RWPE2 (cell line): ENCODE measurements at places on chromosomes 12 and 14.

DNA sequence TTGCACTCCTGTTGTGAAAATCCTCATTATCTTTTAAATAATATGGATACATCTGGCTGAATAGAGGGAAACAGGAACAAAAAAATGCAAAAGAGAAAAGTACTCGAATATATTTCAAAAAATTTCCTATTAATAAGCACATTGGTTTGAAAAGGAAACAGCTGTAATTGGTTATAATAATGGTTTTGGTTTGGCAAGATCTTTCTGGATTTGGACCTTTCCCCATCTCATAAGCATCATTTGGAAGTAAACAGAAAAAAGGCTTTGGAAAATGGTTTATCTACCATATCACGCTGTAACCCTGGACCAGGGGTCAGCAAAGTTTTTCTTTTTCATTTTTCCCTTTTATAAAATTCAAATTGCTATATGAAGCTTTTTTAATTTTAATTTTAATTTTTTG lies 2.8 kb upstream of the NINJ2 start:
- no peaks in the 10 kb centered on the region for H3K36me3 ChIP-seq
- no peak overlapping the region for H3K27ac ChIP-seq
- DNase-seq: no peak
- H3K4me1 ChIP-seq: peaks cover 11% of the 10 kb centered on the region
- H3K4me3 ChIP-seq: no peak overlapping the region

DNA sequence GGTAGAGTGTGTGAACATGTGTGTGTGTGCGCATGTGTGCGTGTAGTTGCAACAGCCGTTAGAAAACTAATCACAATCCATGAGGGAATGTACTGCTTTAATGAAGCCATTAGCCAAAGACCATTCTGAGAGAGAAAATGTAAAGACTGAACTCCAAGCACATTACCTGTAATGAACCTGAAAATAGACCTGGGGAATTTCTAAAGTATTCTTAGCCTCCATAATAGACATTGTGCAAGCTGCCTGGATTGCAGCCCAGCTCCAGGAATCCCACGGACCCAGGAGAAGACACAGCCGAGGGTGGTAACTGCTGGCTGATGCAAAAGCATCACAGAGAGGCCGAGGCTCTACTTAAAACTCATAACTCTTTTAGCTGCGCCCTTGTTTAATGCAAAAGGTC lies 156.6 kb downstream of the SLC15A4 start:
- H3K4me3 ChIP-seq: no peak overlapping the region
- H3K4me1 ChIP-seq: no peaks in the 10 kb centered on the region
- H3K36me3 ChIP-seq: no peaks in the 10 kb centered on the region
- DNase-seq: no peak
- H3K27me3 ChIP-seq: no peaks in the 10 kb centered on the region
- no peak overlapping the region for H3K27ac ChIP-seq

DNA sequence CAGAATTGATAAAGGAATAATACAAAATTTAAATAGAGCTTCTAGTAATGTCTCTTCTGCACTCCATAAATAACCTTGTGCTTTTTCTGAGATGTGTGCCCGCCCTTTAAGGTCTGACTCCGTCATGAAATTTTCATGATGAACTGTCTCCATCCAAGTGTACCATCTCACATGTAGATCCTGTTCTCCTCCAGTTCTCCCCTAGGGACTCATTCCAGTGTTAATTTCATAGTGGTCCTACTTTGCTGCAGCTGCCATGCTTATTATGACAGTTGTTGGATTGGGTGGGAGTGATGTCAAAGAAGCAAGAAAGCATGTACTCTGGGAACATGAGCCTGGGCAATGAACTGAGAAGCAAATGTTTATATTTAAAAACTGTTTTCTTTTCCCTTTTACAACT lies 442.5 kb upstream of the PDE3A start:
- H3K27me3 ChIP-seq: no peaks in the 10 kb centered on the region
- H3K4me1 ChIP-seq: no peaks in the 10 kb centered on the region
- no peaks in the 10 kb centered on the region for H3K36me3 ChIP-seq
- DNase-seq: no peak
- H3K4me3 ChIP-seq: no peak overlapping the region
- H3K27ac ChIP-seq: no peak overlapping the region

DNA sequence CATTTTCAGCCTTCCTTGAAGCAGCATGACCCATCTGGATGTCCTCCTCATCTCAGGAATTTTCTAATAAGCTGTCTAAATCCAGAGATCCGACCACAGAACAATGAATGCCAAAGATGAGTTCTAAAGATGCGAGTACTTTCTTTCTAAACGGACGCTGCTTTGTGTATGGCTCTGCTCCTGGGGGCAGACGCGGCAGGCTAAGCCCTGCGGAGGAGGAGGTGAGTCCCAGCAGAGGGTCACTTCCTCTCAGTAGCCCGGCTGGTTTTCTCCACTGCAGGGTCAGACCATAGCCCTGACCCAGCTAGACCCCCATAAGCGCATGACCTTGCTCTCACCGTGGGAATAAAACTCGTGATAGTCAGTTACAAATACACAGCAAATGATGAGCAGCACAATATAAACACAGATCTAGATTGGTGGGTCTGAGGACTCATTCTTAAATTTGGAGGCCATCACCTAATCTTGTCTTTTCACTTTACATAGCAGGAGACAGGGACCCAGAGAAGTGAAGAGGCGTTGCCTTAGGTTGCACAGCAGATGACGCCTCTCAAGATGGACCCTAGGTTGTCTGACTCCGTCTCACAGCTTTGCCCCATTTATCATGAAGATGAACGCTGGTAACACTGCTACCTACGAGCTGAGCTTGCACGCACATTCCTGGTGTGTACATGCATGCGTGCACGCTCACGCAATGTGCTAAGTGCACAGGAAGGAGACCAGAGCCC lies 16.6 kb downstream of the SSH1 start:
- peaks cover 47% of the 10 kb centered on the region for H3K4me1 ChIP-seq
- no peaks in the 10 kb centered on the region for H3K27me3 ChIP-seq
- no peak overlapping the region for H3K4me3 ChIP-seq
- peaks cover 89% of the 10 kb centered on the region for H3K36me3 ChIP-seq
- no peak for DNase-seq
- peak overlapping the region; percentile 98 for H3K27ac ChIP-seq

GRCh38 chr12:1806301-1807086 lies 13.9 kb upstream of the LRTM2 start:
- no peak overlapping the region for H3K27ac ChIP-seq
- peak; percentile 48 for DNase-seq
- H3K4me1 ChIP-seq: no peaks in the 10 kb centered on the region
- H3K27me3 ChIP-seq: no peaks in the 10 kb centered on the region

- peak overlapping the region; percentile 12 for H3K27ac ChIP-seq
- DNase-seq: no peak
- no peaks in the 10 kb centered on the region for H3K27me3 ChIP-seq
- H3K4me1 ChIP-seq: peaks cover 13% of the 10 kb centered on the region
Observed at GRCh38 chr14:98008381-98009113, 1211.4 kb downstream of the VRK1 start.

- H3K4me1 ChIP-seq: peaks cover 24% of the 10 kb centered on the region
- no peaks in the 10 kb centered on the region for H3K36me3 ChIP-seq
- no peak for DNase-seq
- no peaks in the 10 kb centered on the region for H3K27me3 ChIP-seq
- H3K4me3 ChIP-seq: no peak overlapping the region
Observed at GRCh38 chr12:52528641-52529143, 8.5 kb upstream of the KRT5 start.

DNA sequence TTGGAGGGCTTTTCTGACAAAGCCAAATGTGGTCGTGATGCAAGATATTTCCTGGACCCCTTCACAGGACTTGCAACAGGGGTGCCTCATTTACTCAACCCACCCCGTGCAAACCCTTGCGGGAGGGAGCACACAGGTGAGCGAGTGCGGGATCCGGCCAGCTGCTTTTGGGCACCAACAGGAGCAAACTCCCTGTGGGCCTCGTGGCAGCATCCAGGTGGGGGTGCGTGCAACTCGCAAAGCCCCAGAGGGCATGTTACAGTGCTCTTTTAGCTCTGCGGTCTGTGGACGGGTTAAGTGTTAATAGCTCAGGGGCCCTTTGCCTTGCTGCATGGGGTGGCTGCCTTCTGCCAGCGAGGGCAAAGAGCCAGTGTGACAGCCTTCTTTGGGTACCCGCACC lies 707.6 kb upstream of the MDGA2 start:
- peaks cover 30% of the 10 kb centered on the region for H3K27me3 ChIP-seq
- no peak overlapping the region for H3K4me3 ChIP-seq
- no peaks in the 10 kb centered on the region for H3K4me1 ChIP-seq
- H3K27ac ChIP-seq: no peak overlapping the region
- no peak for DNase-seq

DNA sequence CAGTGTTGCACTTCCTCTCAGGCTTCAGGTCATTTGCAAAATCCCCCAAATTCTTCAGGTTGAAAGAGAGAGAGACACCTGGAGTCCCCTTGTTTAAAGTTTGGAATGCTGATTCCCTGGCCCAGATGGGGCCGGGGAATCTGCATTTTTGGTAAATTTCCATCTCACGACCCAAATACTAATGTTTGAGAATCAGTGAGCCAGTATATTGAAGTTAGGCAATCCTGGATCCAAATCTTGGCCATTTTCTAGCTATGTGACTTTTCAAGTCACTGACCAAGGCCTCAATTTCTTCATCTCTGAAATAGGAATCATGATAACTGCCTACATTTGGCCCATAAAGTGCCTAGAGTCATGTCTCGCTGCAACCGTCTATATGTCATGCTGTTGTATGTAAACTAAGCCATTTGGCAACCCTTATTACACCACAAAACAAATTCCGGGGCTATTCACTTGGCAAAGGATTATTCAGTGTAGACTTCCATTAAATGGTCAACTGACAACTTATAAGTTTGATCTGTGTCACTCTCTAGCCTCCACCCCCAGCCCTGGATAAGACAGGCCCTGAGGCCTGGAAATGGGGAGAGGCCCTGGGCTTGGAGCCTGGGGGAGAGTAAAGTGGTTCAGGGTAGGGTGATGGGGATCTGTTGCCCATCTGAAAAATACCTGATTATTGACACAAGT lies 3.7 kb upstream of the ZFP36L1 start:
- peak overlapping the region; percentile 99 for H3K27ac ChIP-seq
- peaks cover 14% of the 10 kb centered on the region for H3K36me3 ChIP-seq
- peak overlapping the region; percentile 82 for H3K4me3 ChIP-seq
- no peaks in the 10 kb centered on the region for H3K27me3 ChIP-seq
- DNase-seq: peak; percentile 21

DNA sequence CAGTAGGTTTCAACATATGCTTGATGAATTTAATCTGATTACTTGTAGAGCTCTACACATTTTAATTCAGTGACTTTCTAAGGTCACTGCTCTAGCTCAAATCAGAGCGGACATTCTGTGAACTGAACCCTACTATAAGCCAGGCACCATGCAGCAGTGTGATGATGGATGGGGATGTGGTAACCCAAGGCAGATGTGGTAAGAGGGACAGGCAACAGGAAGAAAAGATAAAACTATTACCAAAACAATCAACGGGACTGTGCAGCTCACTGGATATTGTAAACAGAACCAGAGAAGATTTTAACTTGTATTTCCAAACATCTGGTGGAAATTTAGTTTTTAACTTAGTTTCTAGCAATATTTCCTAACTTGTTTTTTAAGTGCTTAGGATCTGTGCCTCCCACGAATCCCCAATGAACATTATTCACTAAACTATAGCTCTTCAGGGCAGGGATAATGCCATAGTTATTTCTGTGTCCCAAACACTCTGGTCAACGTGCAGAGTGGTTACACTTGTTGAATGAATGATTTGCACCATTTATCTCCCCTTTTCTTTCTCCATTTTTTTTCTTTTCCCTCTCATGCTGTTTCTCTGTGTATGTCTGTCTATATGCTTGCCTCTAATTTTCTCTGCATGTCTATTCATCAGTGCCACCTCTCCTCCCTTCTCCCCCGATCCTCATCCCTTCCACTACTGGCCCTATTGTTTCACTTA lies 3.0 kb downstream of the ERO1A start:
- no peak overlapping the region for H3K4me3 ChIP-seq
- peaks cover 49% of the 10 kb centered on the region for H3K4me1 ChIP-seq
- no peaks in the 10 kb centered on the region for H3K27me3 ChIP-seq
- H3K27ac ChIP-seq: peak overlapping the region; percentile 27
- DNase-seq: no peak
- H3K36me3 ChIP-seq: peaks cover 26% of the 10 kb centered on the region

DNA sequence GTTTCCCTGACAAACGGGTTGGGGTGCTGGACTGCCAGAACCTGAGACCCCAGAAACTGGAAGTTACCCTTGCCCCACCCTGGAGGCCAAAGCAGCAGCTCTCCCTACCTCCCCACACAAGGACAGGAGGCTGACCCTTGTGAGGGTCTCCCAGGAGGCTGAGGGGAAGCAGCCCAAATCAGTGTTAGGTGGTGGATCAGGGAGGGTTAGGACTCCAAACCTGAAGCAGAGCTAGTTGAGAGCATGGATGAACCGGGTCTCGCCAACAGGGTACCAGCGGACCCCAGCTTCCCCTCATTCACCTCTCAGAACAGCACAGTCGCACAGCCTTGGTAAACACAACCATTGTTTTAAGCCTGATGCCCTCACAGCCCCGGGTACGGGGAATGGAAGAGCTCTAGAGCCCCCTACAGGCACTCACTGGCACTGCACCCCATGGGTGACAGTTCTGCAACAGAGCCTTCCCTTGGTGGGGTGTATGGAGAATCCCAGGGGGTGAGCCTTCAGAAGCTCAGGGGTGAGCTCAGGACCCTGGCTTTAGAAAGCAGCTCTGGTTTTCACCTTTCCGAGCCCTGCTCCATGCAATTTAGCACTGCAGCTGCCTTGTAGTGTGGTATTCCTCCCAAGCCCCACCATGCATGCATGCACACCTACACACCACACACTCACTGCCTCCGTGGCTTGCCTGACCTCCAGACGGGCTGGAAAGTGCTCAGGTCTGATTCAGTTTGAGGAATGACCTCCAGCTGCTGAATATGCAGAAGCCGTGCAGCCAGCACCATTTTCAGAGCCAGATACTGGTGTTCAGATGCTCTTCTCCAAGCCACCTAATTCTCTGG lies 11.2 kb downstream of the ESRRB start:
- H3K4me1 ChIP-seq: no peaks in the 10 kb centered on the region
- no peak overlapping the region for H3K27ac ChIP-seq
- peaks cover 42% of the 10 kb centered on the region for H3K27me3 ChIP-seq
- H3K36me3 ChIP-seq: no peaks in the 10 kb centered on the region

DNA sequence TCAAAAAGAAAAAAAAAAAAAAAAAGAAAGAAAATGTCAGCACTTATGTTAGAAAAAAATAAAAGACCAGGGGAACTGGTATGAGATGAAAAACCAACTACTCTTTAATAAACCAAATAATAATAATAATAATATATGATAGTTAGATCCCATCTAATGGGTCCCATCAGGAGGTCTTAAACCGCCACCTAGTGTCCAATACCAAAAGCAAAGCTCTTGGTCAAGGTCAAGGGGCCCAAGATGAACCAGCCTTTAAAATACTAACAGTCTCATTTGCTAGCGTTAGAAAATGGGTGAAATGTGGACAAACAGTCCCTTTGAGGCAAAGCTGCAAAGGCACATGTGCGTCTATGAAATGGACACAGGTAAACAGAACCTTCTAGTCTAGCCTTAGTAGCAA lies 12.3 kb downstream of the BRAP start:
- no peak overlapping the region for H3K4me3 ChIP-seq
- DNase-seq: no peak
- H3K27ac ChIP-seq: no peak overlapping the region

- H3K27ac ChIP-seq: peak overlapping the region; percentile 90
- peaks cover 51% of the 10 kb centered on the region for H3K4me1 ChIP-seq
- DNase-seq: peak; percentile 97
- no peaks in the 10 kb centered on the region for H3K27me3 ChIP-seq
- H3K36me3 ChIP-seq: peaks cover 59% of the 10 kb centered on the region
Observed at GRCh38 chr14:64708148-64709004, 4.2 kb downstream of the PLEKHG3 start.
